ENCODE measurements at places on chromosomes 5 and 9.

DNA sequence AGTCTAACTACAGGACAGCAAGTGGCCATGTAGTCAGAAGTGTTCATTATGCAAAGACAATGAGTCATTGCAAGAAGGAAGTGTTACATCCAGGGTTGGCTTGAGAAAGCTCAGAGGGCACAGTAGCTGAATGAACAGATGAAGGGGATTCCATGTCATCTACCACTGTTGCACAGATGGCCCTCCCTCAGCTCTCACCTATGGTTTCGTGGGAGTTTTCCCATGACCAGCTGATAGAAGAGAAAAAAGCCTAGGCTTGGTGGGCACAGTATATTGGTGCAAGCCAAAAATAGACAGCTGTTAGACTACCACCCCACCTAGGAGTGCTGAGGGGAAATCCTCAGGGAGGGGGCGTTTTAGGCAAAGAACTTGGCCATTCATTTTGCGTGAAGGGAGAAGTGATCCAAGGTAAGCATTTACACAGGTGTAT is 217.0 kb downstream of the DMRT2 start:
- no peak for DNase-seq

DNA sequence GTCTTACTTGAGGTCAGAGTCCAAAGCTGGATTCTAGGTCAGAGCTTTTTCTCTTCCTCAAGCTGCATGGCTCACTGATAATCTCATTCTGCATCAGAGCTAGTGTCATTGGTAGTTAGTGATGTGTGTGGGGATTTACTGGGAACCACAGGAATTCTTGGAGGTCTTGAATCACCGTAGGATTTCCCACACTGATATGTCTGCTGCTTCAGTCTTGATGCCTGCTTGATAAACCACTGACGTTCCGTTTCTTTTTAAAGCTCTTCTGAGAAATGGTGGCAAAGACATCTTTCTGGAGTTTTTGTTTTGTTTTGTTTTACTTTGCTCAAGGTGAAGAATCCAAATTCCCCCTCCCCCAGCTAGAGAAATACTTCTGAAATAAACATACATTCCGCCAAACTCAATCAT is 1.2 kb upstream of the GARIN3 start:
- no peak for DNase-seq

DNA sequence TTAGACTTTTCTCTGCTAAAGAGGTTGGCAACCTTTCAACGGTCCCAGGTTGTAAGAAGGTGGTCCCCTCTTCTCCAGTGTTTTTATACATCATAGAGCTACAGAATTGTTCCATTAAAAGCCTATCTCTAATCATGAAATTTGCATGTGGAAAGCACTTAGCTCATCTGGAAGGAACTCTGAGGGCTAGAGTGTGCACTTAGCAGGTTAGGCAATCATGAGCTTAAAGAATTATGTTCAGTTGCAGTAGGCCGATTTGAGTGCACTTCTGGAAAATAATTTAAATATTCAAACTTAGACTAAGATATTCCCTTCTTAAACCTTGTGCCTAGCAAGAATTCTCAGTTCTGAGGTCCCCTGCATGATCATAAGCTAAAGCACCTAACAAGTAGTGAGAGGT is 468.7 kb downstream of the SPATA31D1 start:
- DNase-seq: no peak

DNA sequence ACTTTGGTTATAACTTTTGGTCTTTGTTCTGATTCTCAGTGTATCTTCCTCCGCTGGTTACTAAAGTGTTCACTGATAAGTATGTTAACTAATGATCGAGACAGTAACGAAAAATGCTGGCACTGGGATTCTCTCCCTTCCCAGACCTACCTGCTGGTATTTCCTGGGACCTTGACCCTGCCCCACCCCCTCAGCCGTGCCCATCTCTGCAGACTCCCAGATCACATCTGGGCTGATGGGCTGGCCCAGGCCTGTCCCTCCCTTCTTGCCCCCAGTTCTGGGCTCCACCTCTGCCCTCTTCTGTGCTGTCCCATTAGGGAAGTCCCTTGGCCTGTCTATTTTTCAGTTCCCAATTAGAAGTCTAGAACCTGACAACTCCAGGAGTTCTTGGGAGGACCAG is 46.9 kb downstream of the NEURL1B start:
- DNase-seq: no peak

- no peak for DNase-seq
Measured at GRCh38 chr5:39896706-39897105, 471.9 kb upstream of the DAB2 start.

- DNase-seq: no peak
Measured at GRCh38 chr9:120484162-120484561, 95.8 kb downstream of the CDK5RAP2 start.

DNA sequence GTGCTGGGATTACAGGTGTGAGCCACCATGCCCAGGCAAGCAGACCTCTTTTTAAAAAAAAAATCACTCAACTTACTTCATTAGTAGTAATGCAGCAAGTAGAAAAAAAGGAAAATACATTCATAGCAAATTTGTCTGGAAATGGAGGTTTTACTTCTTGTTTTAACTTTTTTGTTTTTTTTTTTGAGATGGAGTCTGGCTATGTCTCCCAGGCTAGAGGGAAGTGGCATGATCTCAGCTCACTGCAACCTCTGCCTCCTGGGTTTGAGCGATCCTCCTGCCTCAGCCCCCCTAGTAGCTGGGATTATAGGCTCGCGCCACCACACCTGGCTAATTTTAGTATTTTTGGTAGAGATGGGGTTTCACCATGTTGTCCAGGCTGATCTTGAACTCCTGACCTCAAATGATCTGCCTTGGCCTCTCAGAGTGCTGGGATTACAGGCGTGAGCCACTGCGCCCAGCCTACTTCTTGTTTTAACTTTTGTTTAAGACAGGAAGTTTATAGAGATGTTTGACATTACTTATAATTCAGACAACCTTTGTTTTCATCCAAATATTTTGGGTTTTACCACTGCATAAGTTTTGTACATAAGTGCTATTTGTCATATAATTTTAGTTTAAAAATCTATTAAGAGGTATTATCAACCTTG is 26.5 kb downstream of the UBE2R2 start:
- DNase-seq: no peak

DNA sequence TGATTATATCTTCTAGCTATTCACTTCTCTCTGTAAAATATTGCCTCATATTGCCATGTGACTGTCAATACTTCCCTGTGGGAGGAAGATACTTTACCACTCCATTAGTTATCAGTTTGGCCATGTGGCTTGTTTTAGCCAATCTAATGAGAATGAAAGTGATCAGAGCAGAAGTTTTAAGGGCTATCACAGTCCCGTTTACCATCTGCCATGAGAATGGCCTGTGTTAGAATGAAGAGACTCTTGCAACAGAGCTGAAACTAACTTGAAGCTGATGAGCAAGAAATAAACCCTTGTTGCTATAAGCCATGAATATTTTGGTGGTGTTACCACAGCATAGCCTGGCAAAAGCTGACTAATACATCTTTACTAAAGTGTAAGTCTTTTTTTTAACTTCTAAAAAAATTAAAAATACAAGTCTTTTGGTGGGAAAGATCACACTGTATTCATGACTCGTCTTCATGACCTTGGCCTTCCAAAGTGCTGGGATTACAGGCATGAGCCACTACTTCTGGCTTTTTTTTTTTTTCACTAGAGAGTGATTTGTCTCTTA is 68.0 kb upstream of the CTNNA1 start:
- DNase-seq: no peak

- DNase-seq: no peak
Measured at GRCh38 chr5:145539201-145539600, 295.9 kb downstream of the PRELID2 start.

DNA sequence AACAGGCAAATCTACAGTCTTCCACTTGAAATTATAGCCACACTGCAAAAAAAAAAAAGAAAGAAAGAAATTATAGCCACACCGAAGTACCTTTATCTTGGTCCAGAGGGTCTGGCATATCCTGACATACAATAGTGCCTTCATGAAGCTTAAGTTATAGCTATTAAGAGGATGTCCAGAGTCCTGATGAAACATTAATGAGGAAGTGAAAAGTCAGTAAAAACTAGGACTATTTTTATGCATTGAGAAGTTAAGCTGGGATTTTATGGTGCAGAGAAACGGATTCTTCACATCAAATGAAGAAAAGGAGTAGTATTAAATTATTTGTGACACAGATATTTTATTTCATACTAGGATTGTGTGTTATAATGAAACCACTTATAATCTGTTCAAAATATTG is 123.9 kb downstream of the SV2C start:
- no peak for DNase-seq

GRCh38 chr9:7139886-7140285 is 382.1 kb downstream of the KDM4C start:
- no peak for DNase-seq

DNA sequence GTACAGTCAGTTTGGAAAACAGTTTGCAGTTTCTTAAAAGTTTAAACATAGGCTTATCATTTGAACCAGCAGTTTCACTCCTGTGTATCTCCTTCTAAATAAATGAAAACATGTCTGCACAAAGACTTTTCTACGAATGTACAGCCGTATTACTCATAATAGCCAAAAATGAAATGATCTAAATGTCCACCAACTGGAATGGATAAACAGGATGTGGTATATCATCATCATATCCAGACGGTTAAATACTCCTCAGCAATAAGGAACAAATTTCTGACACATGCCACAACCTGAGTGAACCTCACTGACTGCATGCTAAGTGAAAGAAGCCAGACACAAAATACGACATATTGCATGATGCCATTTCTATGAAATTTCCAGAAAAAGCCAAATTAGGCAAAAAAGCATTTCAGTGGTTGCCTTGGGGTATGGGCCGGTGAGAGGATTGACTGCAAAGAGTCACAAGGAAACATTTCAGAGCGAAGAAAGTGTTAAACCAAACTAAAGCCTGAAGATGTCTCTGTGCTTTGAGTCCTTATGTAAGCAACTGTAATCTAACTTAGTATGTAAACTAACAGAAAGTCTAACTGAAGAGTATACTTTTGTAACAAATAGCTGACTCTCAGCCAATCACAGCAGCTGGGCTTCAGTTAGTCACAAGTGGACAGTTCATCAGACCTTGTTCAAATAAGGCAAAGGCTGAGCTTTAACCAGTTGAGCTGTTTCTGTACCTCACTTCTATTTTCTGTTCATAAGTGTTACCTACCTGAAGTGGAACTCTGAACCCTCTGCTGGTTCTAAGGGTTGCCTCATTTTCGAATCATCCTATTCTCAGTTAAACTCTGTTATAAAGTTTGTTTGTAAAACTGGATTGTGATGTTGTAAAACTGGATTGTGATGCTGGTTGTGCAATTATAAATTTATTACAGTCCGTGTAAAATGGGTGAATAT is 65.2 kb downstream of the TRIO start:
- no peak for DNase-seq

GRCh38 chr9:77710316-77710715 is 62.2 kb upstream of the GNA14 start:
- no peak for DNase-seq

- DNase-seq: peak; percentile 26
Measured at GRCh38 chr5:127942246-127943060, 141.1 kb upstream of the SLC12A2 start.

DNA sequence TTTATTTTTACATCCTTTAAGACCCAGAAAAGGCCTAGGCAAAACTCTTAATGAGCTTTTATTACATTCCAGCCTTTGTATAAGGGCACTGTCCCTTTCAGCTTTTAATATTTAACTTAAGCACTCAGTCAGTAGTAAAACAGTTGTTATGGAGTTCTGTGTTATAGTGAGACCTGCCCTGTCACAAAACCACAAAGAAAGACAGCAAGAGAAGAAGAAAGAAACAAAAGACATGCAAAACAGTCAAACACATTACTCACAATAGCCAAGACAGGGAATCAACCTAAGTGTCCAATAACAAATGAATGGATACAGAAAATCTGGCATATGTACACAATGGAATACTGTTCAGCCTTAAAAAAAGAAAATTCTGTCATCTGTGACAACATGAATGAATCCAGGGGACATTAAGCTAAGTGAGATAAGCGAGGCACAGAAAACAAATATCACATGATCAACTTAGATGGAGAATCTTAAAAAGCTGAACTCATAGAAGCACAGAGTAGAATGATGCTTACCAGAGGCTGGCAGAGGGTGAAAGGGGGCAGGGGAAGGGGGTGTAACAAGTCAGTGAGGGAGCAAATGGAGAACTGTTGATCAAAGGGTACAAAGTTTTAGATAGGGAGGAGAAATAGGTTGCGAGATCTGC is 63.8 kb upstream of the CCNG1 start:
- DNase-seq: no peak

DNA sequence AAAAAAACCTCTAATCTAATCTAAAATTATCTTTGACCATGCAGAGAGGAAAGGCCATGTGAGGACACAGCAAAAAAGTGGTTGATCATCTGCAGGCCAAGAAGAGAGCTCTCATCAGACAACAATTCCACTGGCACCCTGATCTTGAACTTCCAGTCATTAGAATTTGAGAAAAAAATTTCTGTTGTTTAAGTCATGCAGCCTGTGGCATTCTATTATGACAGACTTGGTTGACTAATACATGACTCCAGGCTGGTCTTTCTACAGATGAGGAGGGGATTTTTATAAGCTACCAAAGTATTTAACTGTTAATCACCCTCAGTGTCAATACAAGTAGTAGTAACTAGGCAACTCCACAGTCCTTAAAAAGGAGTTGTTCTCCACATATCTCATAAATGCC is 358.5 kb upstream of the RGMB start:
- DNase-seq: no peak

DNA sequence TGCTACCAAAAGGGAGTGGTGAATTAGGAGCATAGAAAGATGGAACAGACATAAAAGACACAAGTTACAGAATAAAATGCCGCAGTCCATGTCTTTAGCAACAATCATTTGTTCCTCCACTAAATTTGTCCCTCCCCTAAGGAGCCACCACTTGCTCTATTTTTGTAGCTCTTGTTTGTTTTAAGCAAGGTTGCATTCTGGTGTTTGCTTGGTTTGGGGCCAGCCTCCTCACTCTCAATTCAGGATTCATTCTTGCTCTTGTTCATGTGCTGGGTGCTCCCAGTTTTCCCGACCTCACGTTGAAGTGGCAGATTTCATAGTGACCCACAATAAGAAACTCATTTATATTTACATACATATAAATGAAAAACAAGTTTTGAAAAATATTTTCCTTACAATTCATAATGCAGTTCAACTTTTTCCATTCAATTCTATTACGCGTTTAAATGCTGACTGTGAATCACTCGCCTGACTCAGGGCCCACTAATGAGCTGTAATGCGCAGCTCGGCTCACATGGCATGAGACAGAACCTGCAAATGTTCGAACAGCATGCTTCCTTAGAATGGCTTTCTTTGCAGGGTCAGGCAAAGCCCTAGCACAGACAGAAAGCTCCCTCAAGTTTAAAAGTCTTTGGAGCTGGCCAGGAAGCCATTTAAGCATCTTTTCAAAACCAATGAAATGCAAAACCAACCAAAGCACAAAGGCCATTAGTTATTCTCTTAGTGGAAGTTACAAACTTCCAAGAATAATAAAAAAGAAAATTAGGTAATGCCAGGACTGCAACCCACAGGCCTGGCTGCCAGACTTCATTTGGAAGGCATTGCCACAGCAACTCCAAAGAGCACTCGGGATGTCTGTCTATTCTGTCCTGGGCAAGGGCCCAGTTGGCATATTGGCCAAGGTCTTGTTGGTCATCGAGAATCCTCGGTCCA is 41.7 kb downstream of the RETREG1 start:
- no peak for DNase-seq

Data from DMS153 (cell line).